ENCODE measurements at places on chromosomes 7 and 10. TPM values are rescaled to one million over a fixed set of nuclear protein-coding genes. Genes with fewer than 3 reads are reported as not detected.

MYOZ1 gene
- total RNA-seq: 1.1 TPM

SLC26A5 gene
- total RNA-seq: 0.71 TPM

AKR1D1 gene
- not detected for total RNA-seq

FEZF1 gene
- not detected for total RNA-seq

TMEM72 gene
- not detected for total RNA-seq

DOCK1 gene
- total RNA-seq: 99.7 TPM
